ENCODE measurements at places on chromosomes 3 and 15. TPM values are rescaled to one million over a fixed set of nuclear protein-coding genes. Genes with fewer than 3 reads are reported as not detected.

Gene PIF1
- total RNA-seq = 43.5 TPM

Gene TMCO5A
- not detected for total RNA-seq

Gene STAC
- total RNA-seq = 6.7 TPM

Gene MYO9A
- 18.3 TPM for total RNA-seq

Gene LDHAL6B
- not detected for total RNA-seq

Gene STRIT1
- total RNA-seq = not detected

Gene SUSD5
- not detected for total RNA-seq

Gene RLBP1
- not detected for total RNA-seq

Gene CLK3
- total RNA-seq = 56.2 TPM

DNA sequence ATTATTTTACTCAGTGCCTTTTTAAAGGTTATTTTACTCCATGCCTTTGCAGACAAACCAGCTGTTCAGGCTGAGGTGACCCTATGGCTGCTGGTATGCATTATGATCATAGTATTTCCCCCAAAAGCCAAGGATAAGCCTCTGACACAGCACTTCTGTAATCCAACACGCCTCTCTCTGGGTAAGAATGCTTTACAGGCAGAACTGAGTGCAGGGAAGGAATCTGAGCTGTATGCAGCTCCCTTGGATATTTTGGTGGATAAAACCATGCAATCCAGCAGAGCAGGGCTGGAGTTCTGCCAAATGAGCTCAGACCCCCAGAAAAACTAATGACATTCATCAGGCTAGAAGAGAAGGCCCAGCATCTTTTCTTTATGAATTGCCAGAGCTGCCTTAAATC, 11.7 kb upstream of the MAP1A start:
- no peak for DNase-seq

DNA sequence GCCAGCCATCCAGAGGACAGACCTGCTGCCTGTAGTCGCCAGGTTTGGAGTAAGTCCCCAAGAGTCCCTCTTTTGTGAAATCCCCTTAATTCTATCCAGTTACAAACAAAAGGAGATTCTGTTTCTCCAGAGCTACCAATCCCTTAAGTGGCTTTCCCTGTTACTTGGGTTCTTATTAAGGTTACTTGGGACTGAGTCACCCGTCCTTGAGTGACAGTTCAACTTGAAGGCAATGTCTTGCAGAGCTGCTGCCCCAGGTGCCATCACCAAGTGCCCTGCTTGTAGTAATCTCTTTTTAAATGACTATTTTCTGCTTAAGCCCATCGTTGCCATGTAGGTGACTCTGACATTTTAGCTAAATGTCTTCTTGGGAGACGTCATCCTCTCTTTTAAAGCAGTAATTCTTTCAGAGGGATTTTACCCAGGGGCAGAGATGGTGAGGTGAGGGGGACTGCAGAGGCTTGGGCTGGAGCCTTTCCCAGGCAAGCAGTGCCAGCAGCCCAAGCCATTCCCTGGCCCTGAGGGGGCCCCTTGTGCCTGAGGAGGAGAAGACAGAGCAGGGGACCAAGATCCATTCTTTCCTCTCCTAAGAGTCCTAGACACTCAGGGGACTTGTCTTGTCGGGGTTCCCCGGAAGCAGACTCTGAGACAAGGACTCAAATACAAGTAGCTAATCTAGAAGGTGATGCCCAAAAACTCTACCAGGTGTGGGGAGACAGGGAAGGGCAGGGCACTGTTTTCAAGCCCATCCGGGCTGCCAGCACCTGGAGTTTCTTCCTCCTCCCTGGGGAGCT, 253.7 kb downstream of the PLCL2 start:
- DNase-seq = peak; percentile 18

DNA sequence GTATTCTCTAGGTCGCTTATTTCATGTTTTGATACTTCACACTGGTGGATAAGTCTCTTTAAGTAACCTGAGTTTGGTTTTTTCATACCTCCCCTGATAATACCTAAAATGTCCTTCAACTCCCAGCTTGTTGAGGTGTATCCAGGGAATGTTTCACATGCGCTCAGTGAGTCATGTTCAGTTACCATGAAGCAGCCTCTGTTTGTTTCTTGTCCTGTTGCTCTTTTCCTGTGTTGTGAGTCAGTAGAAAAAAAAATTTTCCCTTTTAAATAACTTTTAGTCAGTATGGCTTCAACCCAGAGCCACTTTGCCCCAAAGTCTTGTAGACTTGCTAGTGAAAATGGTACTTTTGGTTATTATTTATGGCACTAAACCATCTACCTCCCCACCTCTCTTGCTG, 278.4 kb upstream of the ZPLD1 start:
- peak; percentile 94 for DNase-seq

DNA sequence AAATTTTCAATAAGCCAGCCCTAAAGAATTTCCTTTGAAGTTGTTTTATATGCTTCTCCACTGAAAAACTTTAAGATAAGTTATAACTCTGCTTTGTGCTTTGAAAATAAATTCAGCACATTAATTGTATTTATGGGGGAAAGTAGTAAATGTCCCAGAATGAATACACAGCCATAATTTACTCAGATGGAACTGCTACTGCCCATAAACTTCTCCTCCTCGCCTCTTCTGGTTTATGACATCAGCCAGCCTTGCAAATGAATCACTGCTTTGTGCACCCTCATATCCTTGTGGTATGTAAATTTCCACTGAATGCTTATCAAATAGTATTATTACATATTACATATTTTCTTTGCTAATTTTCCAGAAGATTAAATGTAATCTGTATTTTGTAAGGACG, 302.0 kb downstream of the DIPK2A start:
- DNase-seq = no peak

DNA sequence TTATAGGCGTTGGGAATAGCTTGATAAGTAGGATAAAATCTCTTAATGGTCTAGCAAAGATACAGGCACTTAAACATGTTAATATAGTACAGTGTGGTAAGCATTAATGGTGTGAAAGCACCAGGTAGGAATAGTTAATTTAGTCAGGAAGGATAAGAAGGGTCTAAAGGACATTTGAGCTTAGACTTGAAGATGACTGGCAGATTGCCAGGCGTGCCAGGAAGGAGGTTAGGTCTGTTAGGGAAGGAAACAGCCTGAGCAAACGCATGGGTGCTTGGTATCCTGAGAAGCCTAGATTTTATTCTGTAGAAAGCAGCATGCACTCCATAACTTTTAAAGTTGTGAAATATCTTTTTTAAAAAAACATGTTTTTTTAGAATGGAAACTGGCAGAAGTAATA, 17.7 kb downstream of the SEC62 start:
- DNase-seq = no peak

- peak; percentile 70 for DNase-seq
Observed at GRCh38 chr15:73558529-73558928, 74.7 kb downstream of the NPTN start.

GRCh38 chr15:23690450-23690852, 3.3 kb upstream of the NDN start:
- DNase-seq = no peak

GRCh38 chr3:140465988-140466387, 211.9 kb upstream of the TRIM42 start:
- no peak for DNase-seq

GRCh38 chr15:46710401-46710960, 1006.8 kb upstream of the SEMA6D start:
- no peak for DNase-seq

- no peak for DNase-seq
Observed at GRCh38 chr3:129289201-129289921, 10.7 kb downstream of the HMCES start.

- no peak for DNase-seq
Observed at GRCh38 chr3:141649871-141650270, 88.2 kb upstream of the RNF7 start.

- no peak for DNase-seq
Observed at GRCh38 chr3:141384157-141384556, 15.9 kb downstream of the ZBTB38 start.

- no peak for DNase-seq
Observed at GRCh38 chr15:68078365-68078764, 24.2 kb downstream of the PIAS1 start.

DNA sequence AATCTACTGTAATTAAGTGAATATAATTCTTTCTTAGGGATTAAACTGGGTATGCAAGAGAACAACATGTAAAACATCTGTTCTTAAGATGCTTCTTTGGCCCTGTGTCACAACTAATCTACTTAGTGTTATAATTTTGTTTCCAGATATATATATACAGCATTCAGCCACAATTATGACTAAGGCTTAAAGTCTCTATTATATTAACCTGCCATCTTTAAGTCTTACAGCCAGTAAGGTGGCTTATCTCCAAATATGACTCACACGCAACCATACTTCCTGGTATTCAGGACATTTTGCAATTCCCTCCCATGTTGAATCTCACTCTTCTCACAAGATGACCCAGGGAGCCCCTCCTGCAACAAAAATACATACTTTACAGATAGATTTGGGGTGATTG, 6.6 kb upstream of the KBTBD8 start:
- peak; percentile 31 for DNase-seq

DNA sequence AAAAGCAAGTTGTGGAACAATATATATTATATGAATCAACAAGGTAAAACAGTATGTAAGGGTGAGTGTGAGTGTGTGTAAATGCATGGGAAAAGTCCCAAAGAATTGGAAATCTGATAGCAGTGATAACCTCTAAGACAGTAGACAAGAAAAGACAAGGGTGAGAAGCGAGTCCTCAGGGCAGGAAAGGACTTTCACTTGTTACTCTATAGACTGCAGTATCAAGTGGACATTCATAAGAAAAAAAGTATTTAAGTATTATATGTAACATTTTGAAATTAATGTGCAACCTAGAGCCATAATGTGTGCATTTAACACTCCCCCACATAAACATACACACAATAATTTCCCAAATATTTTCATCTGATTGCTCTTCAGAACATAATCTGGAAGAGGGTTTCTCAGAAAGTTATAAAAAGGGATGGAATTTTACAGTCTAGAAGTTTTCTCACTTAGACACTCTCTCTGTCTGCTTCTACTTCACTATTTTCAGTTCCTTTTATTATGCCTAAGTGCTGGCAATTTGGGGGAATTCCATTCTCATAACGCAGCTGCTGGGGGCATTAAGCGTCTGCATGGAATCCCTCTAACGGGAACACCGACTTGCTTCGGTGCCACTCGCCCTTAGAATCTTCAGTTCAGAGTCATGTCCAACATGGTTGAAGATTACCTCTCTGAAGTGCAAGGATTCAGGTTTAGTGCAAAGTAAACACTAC, 50.0 kb upstream of the CDIN1 start:
- DNase-seq = no peak

DNA sequence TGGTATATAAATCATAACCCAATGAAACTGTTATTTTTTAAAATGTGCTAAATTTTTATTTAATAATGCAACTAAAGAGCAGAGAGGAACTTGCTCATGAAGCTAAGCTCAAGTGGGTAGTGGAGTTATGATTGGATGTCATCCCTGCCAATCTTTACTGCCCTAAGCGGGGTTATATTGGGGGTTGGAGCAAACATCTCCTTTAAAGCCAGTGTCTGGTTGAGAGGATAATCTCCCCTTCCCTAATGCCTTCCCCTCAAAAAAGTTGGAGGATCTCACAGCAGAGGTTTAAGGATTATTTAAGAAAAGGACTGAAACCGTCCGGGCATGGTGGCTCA, 32.1 kb upstream of the CLASP2 start:
- no peak for DNase-seq

DNA sequence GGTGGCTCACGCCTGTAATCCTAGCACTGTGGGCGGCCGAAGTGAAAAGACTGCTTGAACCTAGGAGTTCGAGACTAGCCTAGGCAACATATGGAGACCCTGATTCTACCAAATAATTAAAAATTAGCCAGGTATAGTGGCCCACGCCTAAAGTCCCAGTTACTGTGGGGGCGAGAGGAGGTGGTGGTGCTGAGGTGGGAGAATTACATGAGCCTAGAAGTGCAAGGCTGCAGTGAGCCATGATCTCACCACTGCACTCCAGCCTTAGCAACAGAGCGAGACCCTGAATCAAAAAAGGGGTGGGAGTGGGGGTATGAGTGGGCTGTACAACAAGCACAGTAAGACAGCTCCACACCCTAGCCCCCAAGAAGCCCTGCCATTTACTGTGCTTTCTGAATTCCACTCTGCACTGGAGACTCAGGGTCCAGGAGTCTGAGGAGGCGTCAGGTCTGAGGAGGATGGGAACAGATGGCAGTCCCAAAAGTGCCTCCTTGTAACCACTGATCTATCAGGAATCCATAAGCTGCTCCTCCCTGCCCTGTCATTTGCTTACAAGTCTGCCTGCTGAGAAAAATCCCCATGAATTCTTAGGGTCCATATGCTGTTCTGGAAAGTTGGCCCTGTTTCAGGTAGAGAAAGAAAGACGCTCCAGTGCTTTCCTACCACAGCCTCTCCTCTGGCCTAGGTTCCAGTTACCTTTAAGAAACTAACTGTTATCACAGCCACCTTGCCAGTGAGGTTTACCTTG, 171.1 kb downstream of the MAGI1 start:
- DNase-seq = no peak

DNA sequence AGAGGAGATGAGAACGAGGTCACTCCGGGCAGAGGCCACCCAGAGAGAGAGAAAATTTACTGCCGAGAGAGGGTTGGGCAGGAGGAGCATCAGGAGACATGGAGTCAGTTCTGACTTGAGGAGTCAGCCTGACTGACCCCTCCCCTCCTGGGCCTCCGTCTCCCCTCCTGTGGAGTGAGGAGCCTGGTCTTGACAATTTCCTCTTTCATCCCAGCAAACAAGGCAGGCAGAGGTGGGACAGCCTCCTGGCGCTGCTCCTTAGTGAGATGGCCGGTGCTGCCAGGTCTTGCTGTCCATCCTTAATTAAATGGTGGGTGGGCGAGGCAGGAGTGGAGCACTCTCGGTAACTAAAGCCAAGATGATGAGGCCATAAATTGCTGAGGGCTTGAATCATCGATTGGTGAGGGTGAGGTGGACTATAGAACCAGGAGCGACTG, 60.6 kb downstream of the CYP11A1 start:
- no peak for DNase-seq

DNA sequence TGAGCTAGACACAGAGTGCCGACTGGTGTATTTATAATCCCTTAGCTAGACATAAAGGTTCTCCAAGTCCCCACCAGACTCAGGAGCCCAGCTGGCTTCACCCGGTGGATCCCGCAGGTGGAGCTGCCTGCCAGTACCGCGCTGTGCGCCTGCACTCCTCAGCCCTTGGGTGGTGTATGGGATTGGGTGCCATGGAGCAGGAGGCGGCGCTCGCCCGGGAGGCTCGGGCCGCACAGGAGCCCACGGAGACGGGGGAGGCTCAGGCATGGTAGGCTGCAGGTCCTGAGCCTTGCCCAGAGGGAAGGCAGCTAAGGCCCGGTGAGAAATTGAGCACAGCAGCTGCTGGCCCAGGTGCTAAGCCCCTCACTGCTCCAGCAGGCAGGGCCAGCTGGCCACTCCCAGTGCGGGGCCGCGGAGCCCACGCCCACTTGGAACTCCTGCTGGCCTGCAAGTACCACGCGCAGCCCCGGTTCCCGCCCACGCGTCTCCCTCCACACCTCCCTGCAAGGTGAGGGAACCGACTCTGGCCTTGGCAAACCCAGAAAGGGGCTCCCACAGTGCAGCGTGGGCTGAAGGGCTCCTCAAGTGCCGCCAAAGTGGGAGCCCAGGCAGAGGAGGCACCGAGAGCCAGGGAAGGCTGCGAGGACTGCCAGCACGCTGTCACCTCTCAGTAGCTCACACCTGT, 109.7 kb downstream of the NSMCE3 start:
- no peak for DNase-seq

Measured in PC-3 (cell line).